Activated CD4-positive, alpha-beta T cell treated with anti-CD3 and anti-CD28 coated beads for 48 hours (primary cell): ENCODE measurements at places on chromosomes 7 and 10.
A peak's percentile ranks its signal among the peaks of the same experiment; 100 is the strongest.

- DNase-seq: peak; percentile 44
Measured at GRCh38 chr7:141649865-141650634, 51.9 kb downstream of the DENND11 start.

DNA sequence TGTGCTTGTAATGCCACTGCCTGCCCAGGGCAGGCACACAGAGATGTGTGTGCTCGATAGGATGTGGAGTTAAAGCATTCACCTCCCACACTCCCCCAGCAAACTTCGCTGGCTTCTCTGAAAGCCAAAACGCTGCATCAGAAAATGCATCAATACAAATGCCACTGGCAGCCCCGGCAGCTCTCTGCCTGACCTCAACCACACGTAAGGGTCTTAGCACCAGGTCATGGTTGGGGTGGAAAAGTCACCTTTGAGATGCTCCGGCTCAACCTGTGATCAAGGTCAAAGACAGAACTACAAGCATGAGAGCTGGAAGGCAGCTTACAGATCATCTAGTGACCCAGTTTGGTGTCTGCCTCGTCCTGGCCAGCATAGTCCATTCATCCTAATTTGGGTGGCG, 114.4 kb upstream of the NANOS1 start:
- DNase-seq: no peak

DNA sequence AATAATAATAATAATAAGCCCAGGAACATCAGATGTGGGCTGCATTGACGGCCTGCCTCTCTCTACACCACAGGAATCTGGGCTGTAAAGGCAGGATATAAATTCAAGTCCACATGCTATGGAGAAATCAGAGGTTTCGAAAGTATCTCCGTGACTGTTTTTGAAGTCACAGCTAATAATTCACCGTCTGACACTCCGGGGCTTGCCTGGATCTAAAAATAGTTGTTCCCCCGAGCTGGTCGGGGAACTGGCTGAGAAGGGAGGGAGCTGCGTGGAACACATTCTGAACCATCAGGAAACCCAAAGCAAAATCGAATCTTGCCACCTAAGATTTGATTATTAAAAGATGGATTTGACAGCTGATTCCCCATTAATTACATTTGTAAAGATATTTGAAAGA, 35.4 kb downstream of the KLF6 start:
- no peak for DNase-seq

- DNase-seq: no peak
Measured at GRCh38 chr7:17774248-17774647, 166.0 kb downstream of the SNX13 start.

DNA sequence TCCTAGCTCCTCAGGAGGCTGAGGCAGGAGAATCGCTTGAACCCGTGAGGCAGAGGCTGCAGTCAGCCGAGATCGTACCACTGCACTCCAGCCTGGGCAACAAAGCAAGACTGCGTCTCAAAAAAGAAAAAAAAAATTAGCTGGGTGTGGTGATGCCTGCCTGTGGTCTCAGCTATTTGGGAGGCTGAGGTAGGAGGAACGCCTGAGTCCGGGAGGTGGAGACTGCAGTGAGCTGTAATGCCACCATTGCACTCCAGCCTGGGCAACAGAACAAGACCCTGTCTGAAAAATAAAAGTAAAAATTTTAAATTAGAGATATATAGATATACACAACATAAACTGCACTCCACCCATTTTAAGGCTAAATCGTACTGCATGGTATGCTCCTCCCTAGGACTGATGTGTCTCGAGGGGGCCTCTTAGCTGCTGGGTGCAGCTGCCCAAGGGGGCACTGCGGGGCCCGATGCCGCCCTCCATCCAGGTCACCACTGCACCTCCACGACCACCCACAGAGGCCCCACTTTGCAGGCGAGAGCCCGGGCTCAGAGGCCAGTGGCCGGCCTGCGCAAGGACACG, 40.9 kb upstream of the FOXK1 start:
- peak; percentile 9 for DNase-seq

DNA sequence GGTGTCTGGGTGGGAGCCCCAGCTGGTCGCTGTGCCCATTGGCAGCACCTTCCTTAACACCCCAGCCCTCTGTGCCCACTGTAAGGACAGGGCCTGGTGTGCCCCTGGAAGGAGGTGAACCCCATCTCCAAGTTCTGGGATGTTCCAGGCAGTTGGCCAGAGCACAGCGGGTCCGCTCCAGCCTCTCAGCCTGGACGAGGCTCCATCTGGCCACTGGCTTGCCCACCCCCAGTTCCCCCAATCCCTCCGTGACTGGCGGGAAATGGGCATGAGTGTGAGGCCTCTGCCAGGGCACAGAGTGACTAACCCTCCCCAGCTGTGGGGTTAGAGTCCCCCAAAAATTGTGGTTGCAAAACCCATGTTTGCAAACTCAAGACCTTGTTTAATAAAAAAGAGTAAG, 15.6 kb downstream of the GRIFIN start:
- no peak for DNase-seq

GRCh38 chr7:107953265-107953923, 49.6 kb downstream of the LAMB1 start:
- DNase-seq: no peak

DNA sequence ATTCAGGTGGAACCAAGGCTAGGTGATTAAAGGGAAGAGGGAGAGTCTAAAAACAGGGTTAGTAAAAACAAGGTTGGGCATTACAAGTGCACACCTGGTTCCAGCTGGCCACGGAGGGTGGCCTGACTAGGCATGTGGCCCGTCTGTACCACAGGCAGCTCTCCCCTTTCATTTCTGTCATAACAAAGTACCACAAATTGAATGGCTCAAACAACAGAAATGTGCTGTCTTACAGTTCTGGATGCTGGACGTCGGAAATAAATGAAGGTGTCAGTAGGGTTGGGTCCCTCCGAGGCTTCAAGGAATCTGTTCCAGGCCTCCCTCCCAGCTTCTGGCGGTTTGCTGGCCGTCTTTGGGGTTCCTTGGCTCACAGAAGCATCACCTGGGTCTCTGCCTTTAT, 13.4 kb upstream of the WDR86 start:
- no peak for DNase-seq

GRCh38 chr7:81887098-81888090, 117.5 kb upstream of the HGF start:
- no peak for DNase-seq

DNA sequence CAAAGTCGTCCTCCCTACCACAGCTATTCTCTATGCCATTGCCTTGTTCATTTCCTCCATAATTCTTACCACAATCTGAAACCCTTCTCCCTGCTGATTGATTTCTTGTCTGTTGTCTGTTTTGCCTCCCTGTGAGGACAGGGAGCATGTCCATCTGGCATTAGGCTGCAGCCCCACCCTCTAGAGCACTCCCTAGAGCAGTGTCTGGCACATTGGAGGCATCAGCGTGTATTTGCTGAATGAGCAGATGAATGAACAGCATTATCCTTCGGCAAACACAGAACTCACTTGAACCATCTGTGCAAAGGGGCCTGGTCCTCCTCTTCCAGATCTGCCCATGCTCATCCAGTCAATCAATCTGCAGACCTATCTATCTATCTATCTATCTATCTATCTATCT, 5.1 kb upstream of the DMBT1 start:
- DNase-seq: no peak

DNA sequence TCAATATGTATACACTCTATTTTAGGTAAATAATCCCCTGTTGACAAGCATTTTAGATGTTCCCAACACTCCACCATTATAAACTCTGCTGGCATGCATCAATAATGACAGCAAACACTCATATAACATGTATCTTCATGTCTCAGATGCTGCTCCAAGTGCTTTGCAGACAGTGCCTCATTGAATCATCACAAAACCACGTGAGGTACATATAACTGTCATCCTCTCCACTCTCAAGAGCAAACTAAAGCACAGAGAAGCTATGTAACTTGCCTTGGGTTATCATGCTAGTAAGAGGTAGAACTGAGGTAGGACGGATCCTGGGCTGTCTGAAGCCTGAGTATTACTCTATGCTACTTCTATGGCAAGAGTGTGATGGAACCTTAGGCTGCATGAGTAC, 72.5 kb upstream of the GSDME start:
- DNase-seq: no peak

- no peak for DNase-seq
Measured at GRCh38 chr7:105831302-105831620, 45.1 kb downstream of the ATXN7L1 start.

GRCh38 chr10:70475661-70476060, 2.9 kb upstream of the PALD1 start:
- DNase-seq: peak; percentile 39

DNA sequence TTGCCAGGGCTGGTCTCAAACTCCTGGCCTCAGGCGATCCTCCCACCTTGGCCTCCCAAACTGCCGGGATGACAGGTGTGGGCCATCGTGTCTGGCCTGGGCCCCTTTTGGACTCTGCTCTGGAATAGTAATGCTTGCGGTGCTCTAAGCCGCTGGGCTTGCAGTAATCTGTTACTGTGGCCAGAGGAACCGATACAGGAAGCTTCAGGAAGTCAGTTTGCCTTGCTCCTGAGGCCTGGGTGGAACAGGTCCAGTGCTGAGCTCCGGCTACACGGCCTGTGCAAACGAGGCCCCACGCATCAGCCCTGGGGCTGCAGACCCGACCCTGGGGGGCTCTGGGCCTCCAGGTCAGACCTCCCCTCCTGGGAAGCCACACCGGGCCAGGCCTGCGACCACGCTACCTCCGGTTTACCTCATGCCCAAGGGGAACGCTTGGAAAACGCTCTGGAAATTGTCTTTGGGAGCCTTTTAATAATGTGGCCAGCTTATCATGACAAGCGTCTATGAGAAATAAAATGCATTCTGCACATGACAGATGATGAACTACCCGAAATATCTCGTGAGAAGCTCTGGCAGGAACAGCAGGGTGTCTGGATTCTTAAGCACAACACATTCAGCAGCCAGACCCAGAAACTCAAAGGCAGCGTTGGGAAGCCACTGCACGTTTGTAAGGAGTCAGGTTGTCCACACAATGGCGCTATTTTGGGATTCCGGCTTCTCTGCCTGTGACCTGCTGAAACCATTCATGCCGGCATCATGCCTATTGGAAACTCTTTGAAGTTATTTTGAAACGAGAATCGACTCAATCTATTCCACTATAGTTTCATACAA, 10.1 kb upstream of the ADAP1 start:
- DNase-seq: no peak

DNA sequence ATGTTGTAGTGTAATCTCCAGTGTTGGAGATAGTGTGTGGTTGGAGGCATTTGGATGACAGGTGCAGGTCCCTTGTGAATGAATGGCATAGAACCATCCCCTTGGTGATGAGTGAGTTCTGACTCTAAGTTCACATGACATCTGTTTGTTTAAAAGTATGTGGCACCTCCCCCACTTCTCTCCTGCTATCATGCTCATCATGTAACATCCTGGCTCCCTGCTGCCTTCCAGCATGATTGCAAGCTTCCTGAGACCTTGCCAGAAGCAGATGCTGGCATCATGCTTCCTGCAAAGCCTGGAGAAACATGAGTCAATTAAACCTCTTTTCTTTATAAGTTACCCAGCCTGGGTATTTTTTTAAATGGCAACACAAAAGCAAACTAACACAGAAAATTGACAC, 499.0 kb upstream of the SEMA3D start:
- no peak for DNase-seq

DNA sequence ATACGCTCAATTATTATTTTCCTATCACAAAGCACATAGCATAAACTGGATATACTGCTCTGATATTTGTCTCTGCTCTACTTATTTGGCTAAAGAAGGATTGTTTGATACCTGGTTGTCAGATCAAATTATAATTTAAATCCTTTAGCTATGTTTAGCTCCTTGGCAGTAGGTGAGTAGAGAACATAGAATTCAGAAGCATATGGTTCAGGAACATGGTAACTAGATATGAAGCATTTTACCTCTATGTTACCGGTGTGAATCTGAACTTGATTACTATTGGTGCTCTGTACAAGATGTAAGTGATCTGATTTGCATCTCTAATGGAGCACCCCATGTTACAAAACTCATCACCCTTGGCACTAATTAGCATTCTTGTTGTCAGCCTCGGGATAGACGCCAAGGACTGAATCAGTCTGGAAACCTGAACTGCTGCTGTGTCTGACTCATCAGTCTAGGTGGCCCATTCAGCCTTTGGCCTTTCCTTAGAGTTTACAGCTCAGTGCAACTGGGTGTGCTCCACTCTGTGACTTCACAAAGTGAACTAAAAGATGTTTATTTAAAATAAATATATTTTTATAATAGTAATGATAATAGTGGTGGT, 12.3 kb upstream of the MYPN start:
- DNase-seq: no peak

GRCh38 chr7:54725255-54725654, 33.8 kb downstream of the SEC61G start:
- no peak for DNase-seq

GRCh38 chr7:114865564-114865963, 56.3 kb upstream of the MDFIC start:
- peak; percentile 72 for DNase-seq

GRCh38 chr10:131657985-131658330, 242.8 kb upstream of the PPP2R2D start:
- DNase-seq: no peak

DNA sequence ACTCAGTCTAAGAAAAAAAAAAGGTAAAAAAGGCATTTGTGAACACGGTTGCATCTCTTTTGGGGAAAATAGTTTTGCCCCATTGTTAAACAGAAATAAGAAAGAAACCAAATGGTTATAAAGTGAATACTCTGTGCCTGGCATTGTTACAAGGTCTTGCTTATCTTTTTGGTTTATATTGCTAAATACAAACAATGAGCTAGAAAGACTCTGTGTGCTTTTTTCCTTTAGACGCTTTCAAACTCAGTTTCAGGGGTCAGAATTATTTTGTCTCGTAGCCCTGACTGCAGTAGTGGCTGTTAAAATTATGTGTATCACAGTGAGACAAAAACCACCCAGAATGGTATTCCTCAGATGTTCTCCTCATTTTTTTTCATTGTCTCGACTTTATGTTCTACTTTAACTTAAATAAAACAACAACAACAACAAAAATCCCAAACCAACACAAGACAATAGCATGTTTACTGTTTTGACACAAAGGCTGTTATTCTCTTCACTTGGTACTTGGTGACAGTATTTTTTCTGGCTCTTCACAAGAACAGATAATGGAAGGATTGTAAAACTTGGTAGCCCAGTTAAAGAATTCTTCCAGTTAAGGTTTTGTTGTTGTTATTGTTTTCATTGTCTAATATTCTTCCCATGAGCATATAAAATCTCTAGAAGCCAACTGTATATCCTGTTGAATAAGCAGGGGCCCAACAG, 190.1 kb downstream of the PLXDC2 start:
- no peak for DNase-seq

- no peak for DNase-seq
Measured at GRCh38 chr10:44383749-44384600, 922 bp downstream of the CXCL12 start.

- DNase-seq: no peak
Measured at GRCh38 chr7:41640487-41640886, 62.4 kb downstream of the INHBA start.
